ENCODE measurements at places on chromosomes 13 and 19.
A peak's percentile ranks its signal among the peaks of the same experiment; 100 is the strongest.

GRCh38 chr13:48132961-48133360 lies 38.1 kb upstream of the MED4 start:
- no peak for DNase-seq

- DNase-seq, result peak; percentile 25
These were observed 33.7 kb upstream of the ZSCAN5A start for GRCh38 chr19:56348289-56348877.

GRCh38 chr13:63741029-63741813 lies 2325.6 kb upstream of the PCDH20 start:
- no peak for DNase-seq

DNA sequence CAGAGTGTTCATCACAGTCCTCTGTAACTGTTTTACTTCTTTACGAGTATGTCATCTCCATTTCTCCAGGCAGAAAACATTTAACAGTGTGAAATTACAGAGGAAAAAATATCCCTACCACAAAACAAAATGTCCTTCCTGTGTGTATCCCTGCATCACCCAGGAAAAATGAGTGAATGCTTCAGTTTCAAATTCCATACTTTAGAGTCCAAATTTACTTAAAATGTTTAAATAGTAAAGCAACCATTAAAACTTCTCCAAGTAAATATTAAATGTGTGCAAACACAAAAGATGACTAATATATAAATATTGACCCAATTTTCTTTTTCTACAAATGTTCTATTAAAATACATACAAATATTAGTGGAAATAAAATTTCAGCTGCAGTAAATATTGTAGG lies 1016.6 kb upstream of the PCDH20 start:
- DNase-seq, result no peak

DNA sequence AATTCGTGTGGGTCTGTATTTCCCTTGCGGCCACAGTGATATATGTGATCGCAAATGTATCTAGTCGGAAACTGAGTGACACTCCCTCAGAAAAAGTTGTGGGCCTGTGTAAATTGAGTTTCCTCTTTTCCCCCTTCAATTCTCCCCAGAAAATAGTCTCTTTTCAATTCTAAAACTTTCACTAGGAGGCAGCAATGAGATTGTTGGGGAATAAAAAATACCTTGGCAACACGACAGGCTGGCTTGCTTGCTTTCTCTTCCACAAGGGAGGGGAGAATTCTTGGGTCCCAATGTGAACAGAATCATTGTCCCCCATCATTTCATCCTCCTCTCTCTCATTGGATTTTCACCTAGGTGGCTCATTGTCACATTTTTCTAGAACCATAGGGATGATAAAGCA lies 3.7 kb upstream of the SOX21 start:
- DNase-seq, result no peak

DNA sequence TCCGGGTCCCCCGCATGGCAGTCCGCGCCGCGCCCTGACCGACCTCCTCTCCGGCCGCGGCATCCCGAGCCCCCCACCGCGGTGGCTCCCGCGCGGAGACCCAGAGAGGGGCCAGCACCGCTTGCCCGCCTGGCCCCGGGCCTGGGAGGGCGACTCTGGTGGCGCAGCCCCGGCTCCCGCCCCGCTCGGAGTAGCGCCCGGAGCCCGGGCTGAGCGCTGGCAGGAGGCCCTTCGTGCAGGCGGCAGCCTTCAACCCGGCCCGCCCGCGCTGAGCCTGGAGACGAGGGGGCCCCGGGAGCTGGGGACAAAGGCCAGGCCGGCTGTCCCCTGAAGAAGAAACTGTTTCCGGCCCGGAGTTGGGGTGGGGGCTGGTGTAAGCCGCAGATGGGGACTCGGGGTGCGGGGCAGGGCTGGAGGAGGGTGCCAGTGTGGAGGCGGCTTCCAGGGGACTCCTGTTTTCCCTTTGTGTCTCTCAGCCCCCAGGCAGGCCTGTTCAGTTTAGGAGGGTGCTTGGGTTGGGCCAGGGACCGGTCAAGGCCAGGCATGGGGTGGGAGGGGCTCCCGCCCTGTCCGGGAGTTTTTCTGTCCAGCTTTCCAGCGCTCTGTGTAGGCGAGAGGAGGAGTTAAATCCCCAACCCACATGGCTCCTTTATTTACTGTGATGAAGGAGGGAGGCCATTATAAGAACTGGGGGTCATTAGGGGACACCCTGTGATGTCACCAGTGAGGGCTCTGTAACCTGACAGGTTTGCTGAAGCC lies 935 bp downstream of the LRP3 start:
- no peak for DNase-seq

GRCh38 chr19:44810234-44811121 lies 1.6 kb downstream of the BCAM start:
- no peak for DNase-seq

- DNase-seq, result no peak
These were observed 945.7 kb downstream of the TUBA3C start for GRCh38 chr13:18235756-18236527.

DNA sequence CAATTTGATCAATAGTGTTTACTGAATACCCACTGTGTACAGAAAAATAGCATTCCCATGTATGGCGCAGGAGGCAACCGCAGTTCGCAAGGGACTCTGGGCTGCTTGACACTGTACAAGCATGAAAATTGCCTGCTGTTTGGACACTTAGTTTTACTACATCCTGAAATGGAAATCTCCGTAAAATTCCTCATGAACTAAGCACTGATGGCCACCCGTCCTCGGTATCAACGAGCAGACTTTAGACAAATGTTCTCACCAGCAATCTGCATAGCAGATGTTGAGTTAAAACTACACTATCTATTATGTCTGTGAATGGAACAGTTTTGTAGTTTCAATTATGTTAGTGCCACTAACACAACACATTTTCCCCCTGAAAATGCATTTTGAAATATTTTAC lies 294.7 kb downstream of the DCLK1 start:
- DNase-seq, result no peak

GRCh38 chr19:37738371-37738770 lies 18.8 kb upstream of the ZNF607 start:
- DNase-seq, result no peak

DNA sequence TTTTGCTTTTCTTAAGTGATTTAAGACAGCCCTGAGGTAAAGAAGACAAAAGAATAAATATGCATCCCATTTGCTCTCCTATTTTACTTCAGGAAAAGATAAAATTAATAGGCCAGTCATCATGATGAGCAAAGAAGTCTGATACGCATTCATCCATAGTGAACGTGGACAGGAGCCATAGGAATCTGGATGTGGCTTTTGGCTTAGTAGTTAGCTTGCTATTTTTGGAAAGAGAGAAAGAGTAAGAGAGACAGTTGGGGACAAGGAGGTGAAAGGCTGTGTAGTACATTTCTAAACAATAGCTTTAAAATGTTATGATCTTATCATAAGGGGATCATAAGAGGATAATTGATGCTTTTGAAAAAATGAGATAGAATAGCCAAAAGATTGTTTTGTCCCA lies 545.2 kb downstream of the IRS2 start:
- DNase-seq, result no peak

DNA sequence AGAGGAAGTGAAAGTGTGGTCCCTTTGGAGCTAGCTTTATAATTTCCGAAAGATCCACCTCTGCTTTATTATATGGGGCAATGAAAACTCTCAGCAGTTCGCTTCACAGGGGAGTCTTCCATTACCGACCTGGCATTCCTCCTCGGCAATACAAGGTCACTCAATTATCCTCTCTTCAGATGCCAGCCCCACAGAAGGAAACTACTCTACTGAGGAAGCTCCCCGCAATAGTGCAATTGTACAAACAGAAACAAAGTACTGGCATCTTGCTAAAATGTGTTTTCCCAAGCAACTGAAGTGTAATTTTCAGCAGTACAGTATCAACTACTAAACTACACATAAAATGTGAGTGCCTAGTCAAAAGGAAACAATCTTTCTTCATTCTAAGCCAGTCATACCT lies 702.0 kb downstream of the PCDH9 start:
- no peak for DNase-seq

DNA sequence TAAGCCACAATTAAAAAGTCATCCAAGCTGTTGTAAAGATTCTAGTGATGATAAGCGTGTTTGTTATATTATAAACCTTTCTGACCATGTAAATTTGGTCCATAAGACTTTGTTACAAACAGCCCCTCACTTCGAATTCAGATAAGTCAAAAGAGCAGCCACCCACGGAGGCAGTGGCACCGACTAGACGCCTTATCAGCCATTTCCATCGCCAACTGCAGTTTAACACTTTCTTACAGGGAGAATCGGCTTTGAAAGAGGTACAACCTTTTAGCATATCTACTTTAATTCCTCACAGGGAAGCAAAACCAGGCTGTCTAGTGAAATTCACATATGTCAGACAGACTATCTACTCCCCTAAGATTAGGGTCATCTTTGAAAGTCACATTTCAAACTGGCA lies 47.5 kb downstream of the SOX21 start:
- no peak for DNase-seq

GRCh38 chr19:38252941-38253691 lies 3.1 kb downstream of the PPP1R14A start:
- no peak for DNase-seq

- DNase-seq, result peak; percentile 80
These were observed 451 bp upstream of the ICAM5 start for GRCh38 chr19:10289167-10289835.

- no peak for DNase-seq
These were observed 59.8 kb upstream of the RFC3 start for GRCh38 chr13:33758113-33758512.

DNA sequence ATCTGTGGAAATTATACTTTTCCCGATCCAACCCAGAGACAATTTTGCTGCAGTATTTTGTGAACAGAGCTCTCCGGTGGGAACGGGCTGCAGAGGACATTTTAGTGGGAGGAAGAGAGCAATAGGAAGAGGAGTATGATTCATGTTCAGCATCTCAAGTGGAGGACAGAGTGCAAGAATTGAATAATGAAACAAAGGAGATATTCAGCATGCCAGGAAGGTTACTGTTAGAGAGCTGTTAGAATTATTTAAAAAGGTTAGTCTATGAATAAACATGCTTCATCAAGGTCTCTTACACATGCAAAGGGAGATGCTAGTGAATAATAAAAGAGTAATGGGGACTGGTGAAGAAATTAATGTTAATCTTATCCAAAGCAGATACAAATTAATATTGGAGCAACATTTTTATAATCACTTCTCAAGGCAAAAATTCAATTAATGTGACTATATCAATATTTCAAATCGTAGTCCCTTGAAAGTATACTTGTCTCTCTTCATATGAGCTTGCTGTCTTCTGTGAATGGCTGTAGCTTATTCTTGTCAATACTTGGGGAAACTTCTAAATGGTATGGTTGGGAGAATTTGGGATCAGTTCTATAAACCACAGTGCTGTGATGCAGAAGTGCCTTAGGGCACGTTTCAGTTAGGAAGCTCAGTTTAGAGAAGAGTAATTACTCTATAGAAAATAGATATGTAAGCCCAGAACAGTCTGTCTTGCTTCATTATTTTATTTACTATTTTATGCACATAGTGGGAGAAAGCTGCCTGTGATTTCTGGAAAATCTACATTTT lies 1165.8 kb downstream of the OLFM4 start:
- DNase-seq, result no peak

DNA sequence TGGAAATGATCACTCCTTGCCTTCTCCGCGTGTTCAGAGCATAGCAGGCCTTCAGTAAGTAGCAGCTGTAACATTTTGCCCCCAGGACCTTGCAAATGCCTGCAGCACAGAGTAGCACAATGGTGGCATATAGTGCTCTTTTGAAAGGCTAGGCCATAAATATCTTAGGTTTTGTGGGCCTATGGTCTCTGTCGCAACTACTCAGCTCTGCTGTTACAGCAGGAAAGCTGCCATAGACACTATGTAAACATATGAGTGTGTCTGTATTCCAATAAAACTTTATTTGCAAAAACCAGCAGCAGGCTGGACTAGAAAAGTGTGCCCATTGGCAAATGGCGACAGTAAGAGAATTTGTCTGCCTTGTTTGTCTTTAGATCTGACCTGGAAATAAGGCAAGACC lies 9.4 kb downstream of the ITPKC start:
- DNase-seq, result no peak

- no peak for DNase-seq
These were observed 1.4 kb upstream of the CACNG7 start for GRCh38 chr19:53907690-53908089.

DNA sequence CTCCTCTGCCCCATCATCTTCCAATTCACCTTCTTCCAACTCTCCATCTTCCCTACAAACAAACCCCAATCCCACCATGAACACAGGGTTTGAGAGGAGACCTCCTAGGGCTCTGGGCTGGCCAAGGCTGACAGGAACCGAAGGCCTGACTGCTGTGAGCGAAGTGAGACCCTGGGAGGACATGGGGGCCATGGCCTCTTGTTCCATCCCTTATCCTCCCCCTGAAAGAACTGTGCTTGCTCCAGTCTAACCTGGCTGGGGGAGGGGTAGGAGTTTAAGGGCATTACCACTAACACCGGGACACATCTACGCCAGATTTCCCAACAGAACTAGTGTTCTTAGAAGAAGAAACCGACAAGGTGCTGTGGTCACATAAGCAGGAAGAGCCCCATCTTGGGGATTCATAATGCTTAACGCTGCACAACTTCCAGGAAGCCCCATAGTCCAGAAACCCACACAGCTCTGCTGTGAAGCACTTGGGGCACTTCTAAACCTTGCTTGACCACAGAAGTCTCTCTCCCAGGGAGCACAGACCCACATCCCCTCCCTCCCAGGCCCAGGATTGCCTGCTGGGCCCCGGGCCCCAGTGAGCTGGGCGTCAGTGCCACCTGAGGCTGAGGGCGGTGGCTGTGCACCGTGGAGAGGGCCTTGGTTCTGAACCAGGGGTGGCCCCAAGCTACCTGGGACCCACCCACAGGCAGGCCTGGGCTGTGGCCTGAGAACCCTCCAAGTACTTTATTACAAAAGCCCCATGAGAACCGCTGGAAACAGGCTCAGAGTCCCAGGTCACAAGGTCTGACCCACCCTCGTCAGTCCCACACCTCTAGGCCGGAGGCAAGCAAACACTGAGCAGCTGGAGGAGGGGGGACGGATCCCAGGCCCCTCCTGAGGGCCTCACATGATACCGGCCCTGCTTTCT lies 18.8 kb downstream of the ZC3H4 start:
- peak; percentile 25 for DNase-seq

- no peak for DNase-seq
These were observed 32.4 kb downstream of the PHF11 start for GRCh38 chr13:49528161-49528560.

DNA sequence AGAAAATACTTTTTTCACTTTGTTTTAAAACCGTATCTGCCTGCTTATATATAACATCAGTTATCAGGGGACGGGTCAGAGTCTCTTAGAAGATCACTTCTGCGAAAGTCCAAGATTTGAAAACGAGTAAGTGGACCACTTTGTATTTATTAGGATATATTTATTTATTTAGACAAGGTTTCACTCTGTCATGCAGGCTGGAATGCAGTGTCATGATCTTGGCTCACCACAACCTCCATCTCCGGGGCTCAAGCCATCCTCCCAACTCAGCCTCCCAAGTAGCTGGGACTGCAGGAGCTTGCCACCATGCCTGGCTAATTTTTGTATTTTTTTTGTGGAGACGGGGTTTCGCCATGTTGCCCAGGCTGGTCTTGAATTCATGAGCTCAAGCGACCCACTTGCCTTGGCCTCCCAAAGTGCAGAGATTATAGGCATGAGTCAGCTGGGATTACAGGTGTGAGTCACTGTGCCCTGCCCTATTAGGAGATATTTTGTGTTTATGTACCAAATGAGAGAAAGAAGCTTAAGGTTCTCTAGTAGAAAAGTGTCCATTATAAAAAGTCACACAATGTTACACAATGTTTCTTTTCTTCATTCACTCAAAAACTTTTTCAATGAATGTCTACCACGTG lies 39.5 kb downstream of the RASL11A start:
- DNase-seq, result no peak
